Activated naive CD4-positive, alpha-beta T cell (primary cell): ENCODE measurements at places on chromosomes 7 and 10.

- DNase-seq: no peak
These were observed 42.1 kb upstream of the CXCL12 start for GRCh38 chr10:44427037-44427436.

- DNase-seq: no peak
These were observed 239.7 kb upstream of the INHBA start for GRCh38 chr7:41942468-41943093.

DNA sequence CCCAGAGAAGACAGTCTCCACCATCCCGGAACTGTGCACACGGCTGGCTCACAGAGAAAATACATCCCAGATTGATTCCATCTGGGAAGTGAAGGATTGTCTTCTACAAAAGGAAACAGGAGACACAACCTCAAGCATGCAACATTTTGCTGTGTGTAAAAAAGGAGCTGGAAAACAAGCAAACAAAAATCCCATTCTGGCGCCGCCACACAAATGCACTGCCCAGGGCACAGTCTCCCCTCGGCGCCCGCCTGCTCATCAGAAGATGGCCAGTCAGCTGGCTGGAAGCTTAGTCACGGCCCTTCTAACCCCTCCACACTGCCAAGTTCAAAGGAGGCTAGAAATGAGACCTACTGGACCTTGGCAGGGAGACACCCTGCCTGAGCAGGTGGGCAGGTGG, 14.1 kb upstream of the CYTH3 start:
- DNase-seq: no peak

DNA sequence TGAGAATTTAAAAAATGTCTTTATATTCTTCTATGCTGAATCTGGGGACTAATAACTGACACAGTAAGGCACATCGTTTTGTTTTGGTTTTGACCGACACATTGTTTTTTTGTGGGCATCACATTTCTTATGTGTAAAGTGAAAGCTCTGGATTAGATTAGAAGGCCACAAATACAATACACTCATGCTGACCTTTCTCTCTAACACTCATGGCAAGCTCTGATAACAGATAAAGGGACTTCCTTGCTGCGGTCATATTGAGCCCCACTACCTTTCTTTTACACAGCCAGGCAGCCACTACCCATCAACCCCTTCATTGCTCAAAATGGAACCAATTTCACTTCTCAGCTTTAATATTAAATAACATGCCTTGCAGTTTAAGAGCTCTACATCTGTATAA, 26.0 kb downstream of the PPP1R3A start:
- DNase-seq: no peak

DNA sequence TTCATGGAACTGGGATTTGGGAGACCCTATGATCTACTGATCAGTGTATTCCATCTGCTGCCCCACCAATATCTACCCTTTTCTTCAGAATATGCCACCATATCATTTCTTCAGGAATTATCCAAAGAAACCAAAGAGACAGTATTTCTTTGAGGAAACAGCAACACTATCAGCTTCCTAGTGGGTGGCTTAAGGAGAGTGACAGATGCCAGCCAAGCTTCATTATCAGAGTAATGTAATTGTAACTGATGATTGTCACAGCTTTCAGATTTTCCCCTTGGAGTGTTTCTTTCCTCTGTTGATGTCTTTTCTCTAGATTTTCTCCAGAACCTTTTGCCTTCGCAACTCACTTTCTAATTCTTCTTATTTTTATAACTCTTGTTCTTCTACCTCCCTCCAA, 934.4 kb upstream of the LRRN3 start:
- DNase-seq: no peak
